ENCODE measurements at places on chromosomes 16 and 17. TPM values are rescaled to one million over a fixed set of nuclear protein-coding genes. Genes with fewer than 3 reads are reported as not detected.

Gene SHBG
- 1.0 TPM for polyA plus RNA-seq

GRCh38 chr16:66152823-66153393 is 213.6 kb upstream of the CDH5 start:
- DNase-seq: no peak

Gene VTN
- 1.2 TPM for polyA plus RNA-seq

GRCh38 chr16:59148769-59149155 is 414.6 kb upstream of the GOT2 start:
- no peak for DNase-seq

Gene GINS3
- polyA plus RNA-seq: 7.1 TPM

DNA sequence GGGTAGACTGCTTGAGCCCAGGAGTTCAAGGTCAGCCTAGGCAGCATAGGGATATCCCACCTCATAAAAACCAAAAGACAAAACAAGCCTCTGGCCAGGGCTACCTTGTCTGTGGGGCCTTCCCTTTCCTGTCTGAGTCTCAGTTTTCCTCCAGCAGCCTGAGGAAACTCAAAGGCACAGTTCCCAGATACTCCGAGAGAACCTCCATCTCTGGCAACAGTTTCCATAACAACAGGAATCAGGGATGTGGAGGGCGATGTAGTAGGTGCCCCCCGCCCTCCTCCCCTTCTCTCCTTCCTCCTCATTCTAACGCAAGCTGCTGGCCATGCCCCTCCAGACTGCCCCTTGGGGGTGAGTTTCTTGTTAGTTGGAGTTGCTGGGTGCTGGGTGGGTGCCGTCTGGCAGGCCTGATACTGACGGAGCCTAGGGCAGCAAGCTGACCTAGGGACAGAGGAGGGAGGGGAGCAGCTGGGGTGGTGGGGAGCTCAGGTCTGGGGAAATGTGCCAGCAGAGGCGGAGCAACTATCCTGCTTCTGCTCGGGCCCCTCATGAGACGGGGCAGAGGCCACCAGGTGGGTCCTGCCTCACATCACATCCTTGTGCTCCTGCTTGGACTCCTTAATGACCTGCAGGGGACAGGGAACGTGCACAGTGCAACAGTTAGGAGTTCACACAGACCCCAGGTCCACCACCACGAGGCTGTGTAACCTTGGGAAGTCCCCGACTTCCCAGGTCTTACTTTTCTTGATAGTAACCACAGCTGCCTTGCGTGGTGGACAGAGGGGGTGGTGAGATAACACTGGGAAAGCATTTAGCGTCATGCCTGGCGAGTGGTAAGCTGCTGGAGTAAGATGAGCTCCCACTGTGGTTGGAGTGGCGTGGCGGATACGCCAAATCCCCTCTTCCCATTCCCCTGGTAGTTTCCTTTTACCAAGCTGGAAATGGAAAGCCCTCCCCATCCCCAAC is 7.8 kb upstream of the EFTUD2 start:
- DNase-seq: no peak

- DNase-seq: no peak
Observed at GRCh38 chr16:20315764-20316163, 11.5 kb downstream of the GP2 start.

DNA sequence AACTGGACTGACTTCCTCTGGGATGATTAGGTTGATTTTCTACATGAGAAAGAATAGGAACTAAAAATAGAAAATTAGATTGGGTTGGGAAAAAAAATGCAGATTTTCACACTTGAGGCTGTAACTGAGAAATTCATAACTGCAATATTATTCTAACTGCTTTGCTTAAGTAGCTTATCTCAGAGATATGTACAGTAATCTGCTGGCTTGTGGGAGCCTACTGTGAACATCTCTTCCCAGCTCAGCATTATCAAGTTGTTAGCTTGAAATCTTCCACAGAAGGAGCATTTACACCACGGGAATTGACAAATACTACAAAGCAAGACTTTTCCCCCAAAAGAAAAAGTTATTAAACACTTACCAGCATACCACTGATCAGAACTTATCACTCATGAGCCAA is 58.9 kb downstream of the CNTNAP4 start:
- DNase-seq: no peak

DNA sequence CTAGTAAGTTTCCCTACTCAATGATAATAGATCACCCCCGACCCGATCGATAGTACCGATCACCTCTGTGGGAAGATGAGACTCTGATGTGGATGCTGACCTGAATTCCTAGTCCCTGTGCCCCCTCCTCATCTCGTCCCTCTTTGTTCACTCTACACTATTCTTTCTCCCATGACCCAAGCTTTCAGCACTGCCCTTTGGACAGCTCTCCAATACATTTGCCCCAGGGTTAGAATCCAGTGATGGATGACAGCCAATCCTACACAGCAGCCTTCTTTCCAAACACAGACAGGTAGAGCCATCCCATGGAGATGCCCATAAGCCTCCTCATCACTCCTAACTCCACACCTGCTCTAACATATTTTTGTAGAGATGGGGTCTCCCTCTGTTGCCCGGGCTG is 141.1 kb downstream of the GSG1L start:
- DNase-seq: no peak

DNA sequence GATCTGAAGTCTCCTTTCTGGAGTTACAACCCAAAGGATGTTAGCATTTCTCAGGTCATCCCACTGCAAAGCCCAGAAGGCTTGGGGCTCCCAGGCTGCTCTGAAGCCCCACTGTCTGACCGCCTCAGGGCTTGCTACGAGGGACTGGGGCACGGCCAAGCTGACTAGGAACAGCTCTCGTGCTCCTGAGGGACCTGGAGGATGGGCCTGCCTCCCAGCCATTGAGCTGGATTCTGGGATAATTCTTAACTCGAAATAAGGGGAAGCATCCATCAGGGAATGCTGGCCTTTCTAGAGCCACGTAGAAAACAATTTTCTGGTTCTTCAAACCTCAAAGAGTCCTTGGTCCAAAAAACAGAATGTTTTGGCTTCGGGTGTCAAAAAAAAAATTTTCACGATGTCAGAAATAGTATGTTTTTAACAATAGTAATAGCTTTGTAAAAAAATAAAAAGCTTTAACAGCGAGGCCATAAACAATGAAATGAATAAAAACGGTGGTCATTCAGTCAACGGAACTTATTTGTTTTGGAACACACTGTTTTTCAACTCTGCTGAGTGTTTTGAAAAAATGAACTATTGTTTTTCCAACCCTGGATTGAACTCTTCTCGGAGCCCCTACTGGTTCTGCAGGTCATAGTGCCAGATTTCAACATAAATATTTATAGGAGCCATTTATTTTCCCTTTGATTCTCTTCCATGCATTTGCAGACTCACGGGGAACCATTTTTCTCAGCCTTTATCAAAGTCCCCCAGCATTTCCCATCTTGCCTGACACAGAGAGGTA is 16.4 kb upstream of the HERPUD1 start:
- peak; percentile 60 for DNase-seq

Gene HOXB6
- 1.8 TPM for polyA plus RNA-seq

Gene CIBAR2
- not detected for polyA plus RNA-seq

- no peak for DNase-seq
Observed at GRCh38 chr16:22214889-22215288, 8.8 kb downstream of the EEF2K start.

Gene PYY
- polyA plus RNA-seq: not detected

Gene KRT33A
- not detected for polyA plus RNA-seq

GRCh38 chr17:38600906-38601305 is 4.8 kb downstream of the SRCIN1 start:
- no peak for DNase-seq

Gene MMP15
- 29.5 TPM for polyA plus RNA-seq

DNA sequence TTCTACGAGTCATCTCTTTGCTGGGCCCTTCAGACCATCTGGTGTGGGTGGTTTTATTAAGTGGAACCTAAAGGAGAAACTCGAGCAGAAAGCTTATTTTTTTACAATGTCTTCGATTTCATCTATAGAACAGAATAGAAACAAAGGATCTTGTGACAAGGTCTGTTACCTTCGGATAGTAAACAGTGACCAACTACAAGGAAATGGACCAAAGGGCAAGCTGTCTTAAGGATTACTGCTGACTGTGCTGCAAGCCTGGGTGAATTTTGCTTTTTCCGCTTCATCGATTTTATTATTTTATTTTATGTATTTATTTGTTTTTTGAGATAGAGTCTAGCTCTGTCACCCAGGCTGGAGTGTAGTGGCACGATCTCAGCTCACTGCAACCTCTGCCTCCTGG is 348.9 kb upstream of the ERCC4 start:
- DNase-seq: no peak

Gene KDM8
- 4.7 TPM for polyA plus RNA-seq

DNA sequence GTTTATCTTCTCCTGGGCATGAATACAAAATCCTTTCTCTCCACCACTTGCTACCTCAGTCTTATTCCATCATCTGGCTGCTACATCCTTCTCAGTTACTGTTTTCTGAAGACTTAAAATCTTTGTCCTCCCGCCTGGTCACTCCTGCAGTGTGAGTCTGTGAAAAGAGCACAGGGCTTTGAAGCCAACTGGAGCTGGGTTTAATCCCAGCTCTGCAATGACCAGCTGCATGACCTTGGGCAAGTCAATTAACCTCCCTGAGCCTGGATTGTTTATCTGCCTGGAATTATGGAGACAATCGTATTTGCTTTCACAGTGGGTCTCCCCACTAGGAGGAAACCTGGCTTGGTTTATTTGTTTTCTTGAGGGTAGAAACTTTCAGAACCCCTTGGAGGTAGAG is 183.2 kb downstream of the GSG1L start:
- no peak for DNase-seq

DNA sequence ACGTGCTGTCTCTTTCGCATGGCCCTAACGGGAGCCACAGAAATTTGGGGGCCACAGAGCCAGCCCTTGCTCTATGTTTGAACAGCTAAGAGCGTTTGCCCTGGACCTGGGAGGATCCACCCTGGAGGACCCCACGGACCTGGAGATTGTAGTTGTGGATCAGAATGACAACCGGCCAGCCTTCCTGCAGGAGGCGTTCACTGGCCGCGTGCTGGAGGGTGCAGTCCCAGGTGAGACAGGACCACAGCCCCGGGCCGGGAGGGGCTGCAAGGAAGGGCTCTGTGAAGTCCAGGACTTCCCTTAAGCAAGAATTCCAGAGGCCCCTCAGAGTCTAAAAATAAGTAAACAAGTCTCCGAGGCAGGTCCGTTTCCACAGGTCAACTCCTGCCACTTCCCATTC is 11.9 kb downstream of the CDH15 start:
- DNase-seq: no peak

DNA sequence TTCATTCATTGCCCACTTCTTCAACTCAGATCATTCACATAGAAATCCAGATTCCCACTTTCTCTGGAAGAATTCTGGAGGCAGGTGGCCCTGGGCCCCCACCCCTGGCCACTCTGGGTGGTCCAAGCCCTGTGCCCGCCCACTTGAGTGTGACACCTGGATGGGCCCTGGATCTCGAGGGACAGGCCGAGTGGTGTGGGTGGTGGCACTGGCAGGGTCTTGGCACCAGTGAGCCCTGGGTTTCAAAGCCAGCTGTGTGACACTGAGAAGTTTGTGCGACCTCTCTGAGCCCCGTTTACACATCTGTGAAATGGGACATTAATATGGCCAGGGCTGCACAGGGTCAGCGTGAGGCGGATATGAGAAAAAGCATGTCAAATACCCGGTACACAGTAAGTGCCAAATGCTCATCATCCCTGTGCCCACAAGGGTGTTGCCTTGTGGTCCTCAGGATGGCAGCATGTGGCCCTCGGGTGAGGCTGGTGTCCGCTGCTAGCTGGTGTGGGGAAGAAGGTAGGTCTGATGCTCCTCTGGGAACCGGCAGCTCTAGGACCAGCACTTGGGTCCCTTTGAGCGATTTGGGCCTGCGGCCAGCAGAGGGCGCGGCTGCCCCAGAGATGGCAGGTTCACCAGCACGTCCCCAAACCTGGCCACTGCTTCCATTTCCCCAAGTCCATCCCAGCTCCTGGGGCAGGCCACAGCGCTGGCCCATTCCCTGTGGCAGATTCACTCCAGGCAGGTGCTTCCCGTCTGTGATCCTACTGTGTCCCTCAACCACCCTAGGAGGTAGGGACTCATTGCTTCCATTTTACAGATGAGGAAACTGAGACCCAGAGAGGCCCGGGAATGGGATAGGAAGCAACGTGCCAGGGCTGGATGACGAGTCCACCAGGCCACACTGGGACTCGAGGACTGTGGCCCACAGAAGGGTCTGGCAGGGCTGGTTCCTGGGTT is 3.6 kb downstream of the OSGIN1 start:
- DNase-seq: peak; percentile 58

Gene TPSG1
- 1.5 TPM for polyA plus RNA-seq

Gene KRT33B
- not detected for polyA plus RNA-seq
